ENCODE measurements at places on chromosomes 13 and 19.

DNA sequence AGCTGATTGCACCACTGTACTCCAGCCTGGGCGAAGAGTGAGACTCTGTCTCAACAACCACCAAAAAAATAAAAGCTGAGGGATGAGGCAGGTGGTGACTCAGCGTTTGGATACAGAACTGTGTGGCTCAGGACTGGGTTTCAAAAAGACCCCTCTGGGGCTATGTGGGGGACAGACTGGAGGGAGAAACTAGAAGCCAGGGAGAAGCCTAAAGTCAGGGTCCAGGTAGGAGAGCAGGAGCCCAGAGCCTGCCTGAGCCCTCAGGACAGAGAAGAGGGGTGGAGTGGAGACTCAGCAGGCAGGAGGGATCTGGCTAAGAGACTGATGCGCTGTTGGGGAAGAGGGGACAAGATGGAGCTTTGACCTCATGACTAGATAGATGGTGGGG is 1.8 kb upstream of the CD37 start:
- DNase-seq, result no peak

DNA sequence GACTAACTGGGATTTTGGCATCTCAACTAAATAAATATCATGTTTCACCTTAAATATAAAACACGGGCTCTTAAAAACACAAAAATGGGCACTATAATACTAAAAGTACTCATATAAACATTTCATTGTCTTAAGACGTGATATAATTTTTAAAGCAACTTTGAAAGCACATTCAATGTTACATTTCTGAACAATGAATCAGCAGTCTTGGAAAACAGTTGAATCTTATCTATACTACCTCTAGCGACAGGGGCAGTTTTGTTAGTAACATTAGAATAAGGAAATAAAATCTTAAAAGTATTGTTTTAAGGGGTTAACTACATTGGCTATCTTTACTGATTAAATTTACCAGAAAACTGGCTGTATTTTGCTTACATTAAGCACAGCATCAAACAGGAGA is 156.9 kb downstream of the UGGT2 start:
- DNase-seq, result no peak

GRCh38 chr13:43081866-43082265 is 58.5 kb downstream of the DNAJC15 start:
- DNase-seq, result no peak

DNA sequence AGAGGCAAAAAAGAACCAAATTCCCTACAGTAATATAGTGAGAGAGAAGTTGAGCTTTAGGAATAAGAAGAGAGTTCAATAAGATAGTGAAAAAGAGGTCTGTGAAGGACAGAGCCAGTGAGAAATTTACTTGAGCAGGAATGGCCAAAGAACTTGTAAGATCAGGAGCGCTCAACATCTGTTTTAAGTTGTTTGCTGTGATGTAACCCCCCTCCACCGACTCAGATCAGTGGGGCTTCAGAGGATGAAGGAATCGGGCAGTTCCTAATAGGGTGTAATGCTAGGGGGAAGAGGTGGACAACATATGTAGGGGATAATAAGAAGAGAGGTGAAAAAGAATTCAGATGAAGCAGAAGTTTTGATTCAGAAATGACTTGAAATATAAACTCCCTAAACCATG is 85.3 kb upstream of the FNDC3A start:
- DNase-seq, result no peak

- DNase-seq, result no peak
Observed at GRCh38 chr13:93243375-93244063, 16.9 kb downstream of the GPC6 start.

GRCh38 chr19:17243830-17244617 is 1.7 kb downstream of the NR2F6 start:
- DNase-seq, result no peak

GRCh38 chr13:25783601-25784024 is 268.2 kb downstream of the SHISA2 start:
- no peak for DNase-seq

DNA sequence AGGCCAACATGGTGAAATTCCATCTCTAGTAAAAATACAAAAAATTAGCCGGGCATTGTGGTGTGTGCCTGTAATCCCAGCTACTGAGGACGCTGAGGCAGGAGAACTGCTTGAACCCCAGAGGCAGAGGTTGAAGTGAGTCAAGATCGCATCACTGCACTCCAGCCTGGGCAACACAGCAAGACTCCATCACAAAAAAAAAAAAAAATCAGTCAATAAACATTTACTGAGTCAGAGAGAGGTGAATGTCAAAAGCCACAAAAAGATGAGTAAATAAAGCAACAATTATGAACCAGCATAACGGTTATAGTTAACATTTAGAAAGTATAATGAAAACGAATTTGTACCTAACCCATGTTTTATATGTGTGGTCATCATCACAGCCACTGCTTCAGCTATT is 23.1 kb downstream of the PSPC1 start:
- DNase-seq, result no peak

- DNase-seq, result no peak
Observed at GRCh38 chr13:76455960-76456359, 430.2 kb downstream of the KCTD12 start.

GRCh38 chr19:7340959-7341837 is 7.5 kb upstream of the ARHGEF18 start:
- DNase-seq, result peak; percentile 92

DNA sequence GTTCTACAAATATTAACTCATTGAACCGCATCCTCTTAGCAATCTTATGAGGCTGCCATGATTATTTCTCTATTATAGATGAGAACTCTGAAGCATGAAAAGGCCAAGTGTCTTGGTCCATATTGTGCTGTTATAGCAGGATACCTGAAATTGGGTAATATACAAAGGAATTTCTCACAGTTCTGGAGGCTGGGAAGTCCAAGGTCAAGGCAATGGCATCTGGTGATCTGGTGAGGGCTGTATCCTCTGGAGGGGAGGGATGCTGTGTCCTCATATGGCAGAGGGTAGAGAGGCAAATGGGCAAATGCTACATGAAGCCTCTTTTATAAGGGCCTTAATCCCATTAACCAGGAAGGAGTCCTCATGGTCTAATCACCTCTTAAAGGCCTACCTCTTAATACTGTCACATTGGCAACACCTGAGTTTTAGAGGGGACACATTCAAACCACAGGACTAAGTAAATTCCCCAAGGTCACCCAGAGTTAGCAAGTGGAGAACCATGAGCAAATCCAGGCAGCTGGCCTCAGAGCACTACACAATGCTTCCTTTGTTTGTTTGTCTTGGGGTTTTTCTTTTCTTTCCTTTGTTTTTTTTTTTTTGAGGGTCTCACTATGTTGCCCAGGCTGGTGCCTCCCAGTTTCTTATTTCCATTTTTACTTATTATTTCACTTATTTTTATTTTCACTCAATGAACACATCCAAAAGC is 55.9 kb upstream of the LATS2 start:
- DNase-seq, result no peak

GRCh38 chr19:10193790-10194499 is 808 bp downstream of the DNMT1 start:
- peak; percentile 10 for DNase-seq

DNA sequence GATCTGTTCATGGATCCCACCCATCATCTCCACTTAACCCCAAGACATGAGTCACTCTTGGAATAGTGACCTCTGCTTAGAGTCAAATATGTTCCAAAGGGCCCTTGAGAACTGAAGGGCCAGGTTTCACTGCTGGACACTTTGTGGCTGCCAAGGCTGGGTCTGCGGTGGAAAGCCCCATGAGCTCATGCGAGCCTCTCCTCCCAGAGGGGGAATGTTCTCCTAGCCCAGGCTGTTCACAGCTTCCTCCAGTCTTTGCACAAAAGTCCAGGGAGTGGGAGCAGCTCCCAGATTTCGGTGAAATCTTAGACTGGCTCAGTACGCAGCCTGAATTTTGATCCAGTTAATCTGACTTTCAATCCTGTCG is 732 bp upstream of the DCLK1 start:
- DNase-seq, result no peak

DNA sequence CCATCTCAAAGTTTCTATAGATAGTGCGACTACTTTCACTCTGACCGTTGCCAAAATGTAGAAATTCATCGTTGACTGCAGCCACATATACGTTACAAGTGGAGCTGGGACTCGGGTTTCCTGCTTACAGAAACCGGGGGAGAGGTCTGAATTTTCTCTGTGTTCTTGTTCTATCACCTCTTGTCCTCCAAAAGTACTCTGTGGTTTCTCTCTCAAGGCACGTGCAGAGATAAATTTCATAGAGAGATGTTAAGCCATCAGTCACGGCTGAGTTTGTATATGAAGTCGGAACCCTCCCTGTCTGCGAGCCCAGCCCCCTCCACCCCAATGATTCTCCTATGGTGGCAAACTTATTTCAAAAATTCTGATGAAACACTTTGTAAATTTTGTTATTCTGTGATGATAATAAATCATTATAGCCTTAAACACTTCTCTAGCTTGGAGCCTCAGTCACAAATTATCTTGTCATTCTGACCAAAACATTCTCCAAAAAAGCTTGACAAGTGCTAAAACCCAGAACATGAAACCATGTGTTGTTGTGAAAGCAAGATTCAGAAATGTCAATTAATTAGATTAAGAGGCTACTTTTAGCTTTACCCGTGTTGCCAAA is 87.5 kb downstream of the TSHZ3 start:
- no peak for DNase-seq

DNA sequence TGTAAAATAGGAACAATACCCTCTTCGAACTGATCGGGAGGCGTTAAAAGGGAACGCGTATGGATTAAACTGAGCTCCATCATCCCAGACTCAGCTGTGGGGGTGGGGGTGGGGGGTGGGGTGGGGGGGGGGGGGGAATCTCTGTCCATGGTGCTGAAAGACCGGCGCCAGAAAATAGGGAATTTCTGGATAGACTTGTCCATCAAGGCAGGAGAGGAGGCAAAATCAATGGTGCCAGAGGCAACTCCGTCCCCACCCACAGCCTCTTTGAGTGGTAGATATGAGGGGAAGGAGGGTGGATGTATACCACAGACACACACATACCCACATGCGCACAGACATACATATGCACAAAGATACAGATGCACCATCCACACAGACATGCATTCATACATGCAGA is 37.4 kb downstream of the ZNF787 start:
- no peak for DNase-seq

DNA sequence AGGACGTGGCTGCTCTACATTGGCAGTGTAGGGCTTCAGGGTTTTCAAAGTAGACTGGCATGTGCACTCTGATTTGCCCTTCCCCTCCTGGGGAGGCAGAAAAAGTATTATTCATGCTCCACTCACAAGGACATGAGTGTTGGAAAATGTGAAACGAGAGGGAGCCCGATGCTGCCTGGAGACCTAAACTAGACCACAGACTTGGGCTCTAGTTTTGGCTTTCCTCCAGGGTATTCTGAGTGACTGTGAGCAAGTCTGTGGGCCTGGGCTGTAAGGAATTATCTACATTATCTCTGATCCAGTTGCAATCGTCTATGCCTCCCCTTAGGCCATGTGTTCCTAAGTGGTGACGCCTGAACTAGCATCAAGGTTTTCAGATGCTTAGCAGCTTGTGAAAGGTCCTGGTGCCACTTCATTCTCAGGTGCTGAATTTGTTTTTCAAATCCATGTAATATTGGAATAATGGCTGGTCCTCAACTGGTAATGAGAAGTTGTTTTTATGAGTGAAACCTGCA is 55.0 kb downstream of the MRPL57 start:
- no peak for DNase-seq

GRCh38 chr13:20383058-20383457 is 142.6 kb downstream of the CRYL1 start:
- DNase-seq, result no peak

GRCh38 chr19:52034051-52034728 is 6.0 kb upstream of the ZNF614 start:
- DNase-seq, result no peak

GRCh38 chr13:84972907-84973306 is 826.3 kb downstream of the SLITRK6 start:
- DNase-seq, result no peak

GRCh38 chr13:44764302-44764692 is 188.2 kb upstream of the TSC22D1 start:
- no peak for DNase-seq

GRCh38 chr13:29100758-29101157 is 280.6 kb downstream of the MTUS2 start:
- DNase-seq, result no peak

DNA sequence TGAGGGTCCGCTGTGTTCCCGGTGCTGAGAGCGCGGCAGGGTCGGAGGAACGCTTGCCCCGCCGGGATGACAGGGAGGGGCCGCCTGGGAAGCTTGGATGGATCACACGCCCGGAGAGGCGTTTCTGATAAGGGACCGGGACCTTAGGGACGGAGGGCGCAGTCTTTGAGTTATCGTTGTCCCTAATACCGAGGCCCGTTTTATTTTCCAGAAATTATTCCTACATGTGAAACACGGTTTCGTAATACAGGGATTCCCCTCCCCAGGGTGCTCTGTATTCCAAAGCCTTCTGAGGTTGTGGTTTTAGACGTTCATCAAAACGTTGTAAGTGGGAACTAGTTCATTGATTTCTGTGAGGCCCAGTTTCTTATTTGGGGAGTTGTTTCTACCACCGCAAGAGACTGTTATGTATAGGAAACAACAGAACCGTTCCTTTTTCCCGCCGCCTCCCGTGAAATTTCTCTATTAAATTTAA is 752 bp downstream of the PDCD5 start:
- no peak for DNase-seq

DNA sequence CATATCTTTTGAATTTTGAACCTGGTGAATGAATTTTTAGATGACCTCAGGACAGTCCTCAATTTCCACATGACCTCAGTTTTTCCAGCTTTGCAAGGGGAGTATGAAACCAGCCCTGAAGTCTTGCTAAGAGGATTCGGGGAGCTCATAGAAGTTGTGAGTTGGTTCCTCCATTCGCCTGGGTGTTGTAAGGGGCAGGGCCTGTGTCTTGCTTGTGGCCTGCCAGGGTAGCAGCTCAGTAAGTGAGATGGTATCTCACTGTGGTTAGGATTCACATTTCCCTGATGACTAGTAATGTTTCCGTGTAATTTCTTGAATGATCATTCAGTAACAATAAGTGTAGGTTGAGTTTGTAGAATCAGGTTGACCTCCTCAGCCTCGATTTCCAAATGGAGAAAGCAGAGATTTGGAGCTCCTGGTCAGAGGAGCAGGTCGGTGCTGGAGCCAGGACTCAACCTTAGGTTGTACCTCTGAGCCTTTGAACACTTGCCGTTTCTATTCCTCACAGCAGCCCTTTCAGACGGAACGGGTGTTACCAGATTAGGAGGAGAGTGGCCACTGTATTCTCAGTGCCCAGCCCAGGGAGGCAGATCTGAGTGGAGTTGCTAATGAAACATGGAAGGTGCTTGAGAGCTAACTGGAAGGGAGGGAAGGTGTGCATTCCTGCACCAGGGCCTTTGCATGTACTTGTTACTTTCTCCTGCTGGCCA is 14.6 kb downstream of the NACC1 start:
- no peak for DNase-seq

- no peak for DNase-seq
Observed at GRCh38 chr19:8641908-8642547, 11.6 kb downstream of the NFILZ start.

DNA sequence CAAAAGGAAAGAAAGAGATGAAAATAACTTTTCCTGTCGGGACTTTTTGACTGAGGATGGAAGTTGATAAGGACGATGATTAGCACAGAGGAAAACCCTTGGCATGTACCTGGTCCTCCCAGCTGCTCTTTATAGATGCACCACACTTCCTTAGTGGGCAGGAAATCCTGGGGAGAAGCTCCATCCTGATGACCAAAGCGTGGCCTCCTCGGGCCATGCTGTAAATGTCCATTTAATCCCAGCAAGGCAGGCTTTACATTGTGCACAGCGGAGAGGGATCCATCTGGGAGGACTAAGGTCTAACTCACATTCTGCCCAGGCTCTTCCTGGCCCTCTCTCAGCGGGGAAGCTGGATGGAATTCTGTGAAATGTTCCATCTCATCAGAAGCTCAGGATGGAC is 113.5 kb downstream of the COL4A2 start:
- DNase-seq, result no peak

GRCh38 chr19:42577016-42577415 is 17.7 kb downstream of the CEACAM8 start:
- no peak for DNase-seq

All from thymus (tissue), 14 donors.